NCI-H774 (cell line): ENCODE measurements at places on chromosomes 2 and 18.

GRCh38 chr2:143928613-143929012 lies 591.3 kb downstream of the ZEB2 start:
- DNase-seq, result no peak

DNA sequence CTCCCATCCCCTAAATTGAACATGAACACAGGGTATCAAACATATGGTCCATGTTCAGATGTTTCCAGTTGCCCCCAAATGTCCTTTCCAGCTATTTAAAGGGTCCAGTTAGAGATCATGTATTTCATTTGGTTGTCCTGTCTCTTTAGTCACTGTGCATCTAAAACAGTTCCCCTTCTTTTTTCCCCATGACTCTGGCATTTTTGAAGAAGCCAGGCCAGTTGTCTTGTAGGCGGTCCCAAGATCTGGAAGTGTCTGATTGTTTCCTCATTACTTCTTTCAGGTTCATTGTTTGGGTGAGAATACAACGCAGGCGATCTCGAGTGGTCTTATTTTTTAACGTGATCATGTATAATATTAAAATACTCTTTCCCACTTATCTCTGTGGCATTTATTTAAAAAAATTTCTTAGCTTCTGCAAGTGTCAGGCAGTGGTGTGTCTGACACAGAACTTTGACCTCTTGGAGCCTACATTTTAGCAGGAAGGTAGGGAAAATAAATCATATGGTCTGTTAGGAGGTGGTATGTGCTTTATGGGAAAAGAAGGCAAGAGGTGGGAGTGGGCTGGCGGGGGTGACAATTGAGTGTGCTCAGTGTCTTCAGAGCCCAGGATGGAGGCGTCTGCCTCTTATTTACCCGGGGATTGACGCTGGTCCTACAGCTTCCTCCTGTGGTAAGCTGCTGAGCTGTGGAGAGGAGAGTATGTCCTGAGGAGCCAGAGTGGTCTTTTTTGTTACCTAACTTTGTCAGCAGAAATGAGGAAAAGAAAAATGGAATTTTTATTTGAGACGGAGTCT lies 8.1 kb downstream of the RAB31 start:
- DNase-seq, result no peak

GRCh38 chr2:155391613-155392130 lies 693.2 kb downstream of the KCNJ3 start:
- DNase-seq, result no peak

DNA sequence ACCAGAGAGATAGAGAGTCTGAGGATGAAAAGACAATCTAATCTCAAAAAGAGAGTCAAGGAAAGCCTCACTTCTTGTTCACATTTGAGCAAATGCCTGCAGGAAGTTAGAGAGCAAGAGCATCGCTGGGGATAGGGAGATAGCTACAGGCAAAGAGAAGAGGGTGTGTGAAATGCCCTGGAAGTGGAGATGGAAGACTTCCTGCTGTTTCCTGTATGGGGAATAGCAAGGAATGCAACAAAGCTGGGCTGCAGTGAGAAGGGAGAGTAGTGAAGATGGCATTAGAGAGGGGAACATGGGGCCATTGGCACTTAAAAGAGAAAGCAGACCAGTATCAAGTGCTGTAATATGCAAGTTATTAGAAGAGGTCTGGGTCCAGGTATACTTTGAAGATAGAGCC lies 488.6 kb downstream of the METTL4 start:
- no peak for DNase-seq

GRCh38 chr2:53129851-53130250 lies 637.8 kb upstream of the CHAC2 start:
- DNase-seq, result no peak

- no peak for DNase-seq
Measured at GRCh38 chr2:233638836-233639235, 2.6 kb downstream of the UGT1A10 start.

DNA sequence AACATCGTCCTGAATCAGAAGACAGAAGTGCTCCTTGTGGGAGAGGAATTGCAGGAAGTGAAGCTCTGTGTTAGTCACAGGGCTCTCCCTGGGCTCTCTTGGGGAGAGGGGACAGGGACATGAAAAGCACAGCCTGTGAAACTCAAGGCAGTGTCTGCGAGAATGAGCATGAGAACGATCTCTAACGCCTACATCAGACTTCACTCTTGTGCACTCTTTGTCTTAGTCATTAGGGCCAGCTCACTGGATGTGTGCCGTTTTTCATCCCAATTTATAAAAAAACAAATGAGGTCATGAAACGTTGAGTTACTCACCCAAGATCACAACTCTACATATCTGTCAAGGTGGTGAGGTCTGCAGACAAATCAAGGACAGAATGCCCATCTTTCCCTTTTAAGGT lies 27.0 kb upstream of the TWIST2 start:
- DNase-seq, result no peak

GRCh38 chr18:23970161-23971096 lies 44.1 kb upstream of the TTC39C start:
- no peak for DNase-seq

DNA sequence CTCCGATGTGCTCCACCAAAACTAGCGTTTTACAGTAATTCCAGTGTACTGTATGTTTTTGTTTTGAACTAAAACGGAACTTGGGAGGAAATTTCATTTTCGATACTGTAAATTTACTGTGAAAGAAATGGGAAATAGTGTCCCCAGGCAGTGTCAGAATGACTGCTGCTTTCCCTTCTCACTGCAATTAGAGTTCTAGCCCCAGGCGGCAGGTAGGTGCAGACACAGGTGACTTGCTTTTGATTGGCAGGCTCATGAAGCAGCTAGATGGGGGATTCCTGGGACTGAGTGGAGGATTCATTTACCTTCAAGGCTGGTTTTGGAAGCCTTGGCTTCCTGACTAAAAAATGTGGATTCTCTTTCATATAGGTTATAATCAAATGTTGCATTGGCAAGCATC lies 27.0 kb downstream of the RPRM start:
- no peak for DNase-seq

- DNase-seq, result no peak
Measured at GRCh38 chr2:190912726-190913125, 32.1 kb downstream of the GLS start.

- no peak for DNase-seq
Measured at GRCh38 chr2:46198164-46198883, 98.9 kb upstream of the EPAS1 start.
